ENCODE measurements at places on chromosomes 1 and 21.

DNA sequence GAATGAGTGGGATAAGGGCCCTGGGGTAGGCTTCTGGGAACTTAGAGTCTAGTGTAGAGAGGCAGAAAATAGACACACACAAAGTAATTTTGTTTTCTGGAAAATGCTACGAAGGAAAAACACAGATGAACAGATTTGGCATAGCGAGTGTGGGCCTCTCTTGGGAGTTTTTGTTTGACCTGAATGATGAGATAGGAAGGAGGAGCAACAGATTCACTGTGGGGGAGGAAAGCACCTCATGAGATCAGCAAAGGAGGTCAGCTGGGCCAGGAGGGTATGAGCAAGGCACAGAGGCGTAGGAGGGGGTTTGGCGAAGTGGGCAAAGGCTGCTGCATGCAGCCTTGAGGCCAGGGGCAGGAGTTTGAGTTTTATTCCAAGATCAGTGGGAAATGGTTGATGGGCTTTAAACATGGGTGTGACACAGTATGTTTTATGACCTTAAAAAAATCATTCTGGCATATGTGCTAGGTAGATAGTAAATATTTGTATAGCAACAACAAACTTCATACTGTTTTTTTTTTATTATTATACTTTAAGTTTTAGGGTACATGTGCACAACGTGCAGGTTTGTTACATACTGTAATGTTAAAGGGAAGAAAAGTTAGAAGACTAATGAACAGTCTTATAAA is 57.9 kb downstream of the FGGY start:
- no peak for DNase-seq

DNA sequence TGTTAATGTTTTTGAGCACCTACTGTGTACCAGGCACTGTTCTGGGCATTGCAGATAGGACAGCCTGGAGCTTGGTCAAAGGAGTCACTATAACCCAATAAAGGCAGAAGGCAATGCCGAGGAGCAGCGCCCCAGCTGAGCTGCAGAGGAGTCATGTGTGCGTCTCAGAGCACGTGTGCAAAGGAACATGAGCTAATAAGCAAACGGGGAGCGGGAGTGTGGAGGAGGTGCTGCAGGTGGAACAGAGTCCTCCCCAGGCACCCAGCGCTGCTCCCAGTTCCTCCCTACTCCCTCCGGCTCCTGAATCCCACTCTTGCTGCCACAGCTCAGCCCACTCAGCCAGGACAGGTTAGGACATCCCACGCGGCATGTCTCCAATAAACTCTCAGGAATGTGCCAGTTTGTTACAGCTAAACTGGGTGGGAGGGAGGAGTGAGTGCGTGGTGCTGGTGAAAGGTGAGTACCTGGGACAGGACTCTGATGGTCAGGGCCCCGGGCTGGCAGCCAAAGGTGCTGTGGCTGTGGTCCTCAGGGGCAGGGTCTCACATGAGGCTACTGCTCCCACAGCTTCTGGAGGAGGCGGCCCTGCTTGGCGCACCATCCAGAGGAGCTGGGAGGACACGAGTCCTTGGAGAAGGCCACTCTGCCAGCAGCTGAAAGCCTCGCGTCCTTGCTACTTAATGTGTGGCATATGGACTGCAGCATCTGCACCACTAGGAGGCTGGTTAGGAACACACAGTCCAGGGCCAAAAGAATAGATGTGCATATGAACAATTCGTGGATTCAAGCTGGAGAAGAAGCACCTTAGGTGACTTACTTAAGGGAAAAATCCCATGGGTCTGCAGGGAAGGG is 52.3 kb downstream of the GRIK3 start:
- no peak for DNase-seq

DNA sequence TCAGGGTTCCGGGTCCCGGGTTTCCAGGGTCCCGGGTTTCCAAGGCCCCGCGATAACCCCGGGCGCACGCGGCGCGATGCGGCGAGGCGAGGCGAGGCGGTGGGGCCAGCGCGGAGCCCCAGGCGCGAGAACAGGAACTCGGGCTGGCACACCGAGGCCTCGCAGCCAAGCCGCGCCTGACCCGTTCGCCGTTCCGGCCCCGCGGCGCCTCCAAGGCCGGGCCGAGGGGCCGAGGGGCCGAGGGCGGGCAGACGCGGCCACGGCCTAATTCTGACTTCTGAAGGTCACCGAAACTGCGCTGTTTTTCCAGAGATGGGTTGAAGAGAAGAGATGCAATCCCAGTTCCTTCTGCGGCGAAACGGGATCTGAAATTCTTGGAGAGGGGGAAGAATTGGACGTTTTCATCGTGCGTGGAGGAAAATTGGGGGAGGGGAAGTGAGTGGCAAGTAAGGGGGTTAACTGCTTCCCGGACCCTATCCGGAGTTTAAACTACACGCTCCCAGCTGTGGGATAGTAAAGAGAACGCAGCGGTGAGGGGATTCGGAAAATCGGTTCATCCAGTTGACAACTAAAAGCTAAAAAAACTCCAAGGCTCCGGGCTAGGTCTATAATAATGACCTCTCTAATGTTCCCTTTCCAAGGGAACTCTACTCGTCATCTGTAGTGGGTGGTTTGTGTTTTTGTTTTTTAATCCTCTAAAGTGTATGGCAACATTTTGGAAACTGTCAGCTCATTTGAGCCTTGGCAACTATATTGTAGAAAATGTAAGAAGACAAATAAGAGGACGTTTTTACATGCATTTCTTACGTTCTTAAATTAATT is 8.2 kb downstream of the TBX15 start:
- no peak for DNase-seq

DNA sequence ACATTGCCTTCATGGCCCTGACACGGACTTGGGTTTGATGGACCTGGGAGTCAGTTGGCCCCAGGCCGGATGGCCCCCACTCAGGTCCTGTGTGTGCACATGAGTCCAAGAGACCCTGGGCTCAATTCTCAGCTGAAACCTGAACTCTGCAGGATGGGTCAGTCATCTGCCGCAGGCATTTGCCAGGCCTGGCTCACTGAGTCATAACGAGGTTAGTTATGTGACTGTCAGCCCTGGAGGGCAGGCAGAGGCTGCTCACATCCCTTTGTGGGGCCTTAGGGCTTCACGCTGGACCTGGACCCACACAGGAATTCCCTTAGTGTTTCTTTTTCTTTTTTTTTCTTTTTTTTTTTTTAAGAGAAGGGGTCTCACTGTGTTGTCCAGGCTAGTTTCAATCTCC is 46.5 kb downstream of the PSMG1 start:
- no peak for DNase-seq

DNA sequence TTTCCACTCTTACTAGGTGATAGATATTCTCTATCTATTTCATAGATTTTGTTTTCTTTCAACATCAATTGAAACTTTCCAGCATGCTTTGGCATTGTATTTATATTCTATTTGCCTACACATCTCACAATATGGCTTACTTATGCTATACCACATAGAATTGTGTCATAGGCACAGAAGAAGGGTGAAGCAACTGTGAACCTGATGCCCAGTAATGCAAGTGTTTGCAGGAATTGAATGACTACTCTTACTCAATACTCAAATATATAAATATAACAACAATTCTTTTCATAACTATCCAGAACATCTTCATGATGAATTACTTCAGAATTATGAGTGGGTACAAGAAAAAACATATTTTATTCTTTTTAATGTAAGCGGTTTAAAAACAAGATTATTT is 165.9 kb downstream of the PTBP2 start:
- no peak for DNase-seq

DNA sequence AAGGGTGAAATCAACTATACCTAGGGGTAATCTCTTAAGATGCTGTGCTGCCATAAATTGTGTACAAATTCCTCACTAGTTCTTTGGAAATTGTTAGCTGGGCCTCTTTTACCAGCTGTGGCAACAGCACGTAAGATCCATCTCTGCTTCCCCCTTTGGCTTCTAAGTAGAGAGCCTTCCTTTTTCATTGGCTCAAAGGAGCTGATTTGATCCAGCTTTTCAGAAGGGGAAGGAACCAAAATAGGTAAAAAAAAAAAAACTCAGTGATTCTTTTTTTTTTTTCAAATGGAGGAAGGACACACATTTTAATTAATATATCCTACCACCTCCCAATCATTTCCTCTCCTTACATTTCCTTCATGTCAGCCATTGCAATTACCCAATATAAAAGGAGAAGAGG is 4.0 kb upstream of the RCAN1 start:
- DNase-seq = no peak

GRCh38 chr21:46191257-46191685 is 7.0 kb upstream of the SPATC1L start:
- DNase-seq = no peak

All from NCI-H748 treated with DMSO at 0.1 percent for 48 hours (cell line).